ENCODE measurements at places on chromosomes 6 and 20.
A peak's percentile ranks its signal among the peaks of the same experiment; 100 is the strongest.

DNA sequence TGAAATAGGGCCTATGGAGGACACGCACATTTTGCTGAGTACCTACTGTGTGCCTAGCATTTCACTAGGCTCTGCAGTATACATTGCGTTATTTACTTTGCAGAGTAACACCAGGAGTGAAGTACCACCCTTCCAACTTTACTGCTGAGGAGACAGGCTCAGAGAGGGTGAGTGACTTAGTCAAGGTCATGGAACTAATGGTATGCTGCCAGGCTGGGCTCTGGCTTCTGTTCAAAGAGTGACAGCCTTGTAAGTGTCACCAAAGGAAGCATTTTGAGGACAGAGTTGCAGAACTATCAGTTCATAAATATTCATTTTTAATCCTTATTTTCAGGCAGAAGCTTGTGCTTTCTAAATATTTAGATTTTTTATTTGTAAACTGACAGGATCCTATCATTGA lies 754.9 kb upstream of the CHD6 start:
- DNase-seq: no peak

DNA sequence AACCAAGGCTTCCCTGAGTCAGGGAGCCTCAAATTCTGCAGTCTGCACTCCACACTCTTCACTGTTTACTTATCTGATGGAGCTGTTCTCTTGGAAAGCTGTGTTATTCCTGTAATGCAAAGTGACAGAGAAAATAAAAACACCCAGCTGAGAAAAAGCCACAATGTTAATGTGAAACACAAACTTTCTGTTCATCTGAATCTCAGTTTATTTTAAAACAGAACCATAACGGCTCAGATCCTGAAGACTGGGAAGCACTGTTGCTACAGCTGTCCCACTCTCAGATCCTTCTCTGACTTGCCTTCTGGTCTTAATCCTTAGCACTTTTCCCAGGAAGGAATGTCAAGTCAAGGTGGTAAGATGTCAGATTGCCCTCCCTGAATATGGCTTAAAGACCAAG lies 736.6 kb downstream of the DHX35 start:
- DNase-seq: no peak

GRCh38 chr6:137804637-137805036 lies 62.4 kb upstream of the TNFAIP3 start:
- DNase-seq: no peak

DNA sequence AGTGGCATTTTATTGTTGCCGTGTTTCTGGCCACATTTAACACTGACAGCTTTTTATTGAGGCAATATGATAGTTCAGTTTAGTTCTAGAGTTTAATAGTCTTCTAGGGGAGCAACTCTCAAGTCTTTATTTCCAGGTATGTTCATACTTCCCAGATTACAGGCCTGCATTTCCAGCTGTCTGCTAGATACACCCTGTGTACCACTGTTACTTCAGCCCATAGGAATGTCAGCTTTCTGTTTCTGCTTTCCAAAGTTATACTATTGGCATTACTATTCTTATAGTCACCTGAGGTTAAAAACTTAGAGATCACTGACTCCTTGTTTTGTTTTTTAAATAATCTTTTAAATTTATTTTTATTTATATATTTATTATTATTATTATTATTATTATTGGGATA lies 7.6 kb downstream of the ZNF451 start:
- DNase-seq: no peak

DNA sequence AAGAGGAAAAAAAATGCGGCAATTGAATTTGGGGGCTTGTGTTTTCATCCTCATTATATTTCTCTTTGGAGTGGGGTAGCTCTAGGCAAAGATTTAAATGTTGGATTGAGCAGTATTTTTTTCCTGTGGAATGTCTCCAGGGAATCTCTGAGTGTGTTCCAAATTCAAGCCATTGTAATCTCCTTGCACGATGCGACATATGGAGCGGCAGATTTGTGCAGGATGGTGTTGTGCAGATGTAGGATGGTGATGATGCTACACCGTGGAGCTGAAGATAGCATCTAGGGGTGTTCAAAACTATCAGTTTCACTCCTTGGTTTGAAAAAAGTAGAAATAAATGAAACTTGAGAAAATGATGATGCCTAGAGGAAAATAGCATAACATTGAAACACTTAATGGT lies 777.5 kb upstream of the EPHA7 start:
- DNase-seq: no peak

DNA sequence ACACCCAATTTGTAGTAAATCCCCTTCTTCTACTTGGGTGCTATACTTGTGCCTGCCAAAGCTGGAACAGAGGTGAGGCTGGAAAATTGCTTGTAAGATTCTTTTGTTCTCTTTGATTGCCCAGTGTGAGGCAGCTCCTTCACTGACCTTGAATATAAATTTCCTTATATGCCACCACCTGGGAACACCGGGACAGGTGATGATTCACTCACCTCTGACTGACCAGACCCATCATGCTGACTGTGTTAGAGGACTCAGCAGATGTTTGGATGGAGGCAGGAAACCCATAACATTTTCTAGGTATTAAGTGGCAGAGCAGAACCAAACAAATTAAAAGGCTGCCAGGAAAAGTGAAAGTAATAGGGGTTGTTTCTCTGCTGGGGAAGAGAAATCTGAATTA lies 120.9 kb downstream of the GRM1 start:
- no peak for DNase-seq

- no peak for DNase-seq
Observed at GRCh38 chr20:62502496-62503095, 26.8 kb upstream of the GATA5 start.

GRCh38 chr6:43119482-43119881 lies 43.4 kb downstream of the PTK7 start:
- DNase-seq: no peak

- DNase-seq: no peak
Observed at GRCh38 chr6:126383203-126383602, 43.3 kb downstream of the CENPW start.

GRCh38 chr6:130625825-130626527 lies 201.2 kb upstream of the SMLR1 start:
- DNase-seq: no peak

- DNase-seq: peak; percentile 67
Observed at GRCh38 chr6:167113935-167114910, 8.7 kb upstream of the CCR6 start.

DNA sequence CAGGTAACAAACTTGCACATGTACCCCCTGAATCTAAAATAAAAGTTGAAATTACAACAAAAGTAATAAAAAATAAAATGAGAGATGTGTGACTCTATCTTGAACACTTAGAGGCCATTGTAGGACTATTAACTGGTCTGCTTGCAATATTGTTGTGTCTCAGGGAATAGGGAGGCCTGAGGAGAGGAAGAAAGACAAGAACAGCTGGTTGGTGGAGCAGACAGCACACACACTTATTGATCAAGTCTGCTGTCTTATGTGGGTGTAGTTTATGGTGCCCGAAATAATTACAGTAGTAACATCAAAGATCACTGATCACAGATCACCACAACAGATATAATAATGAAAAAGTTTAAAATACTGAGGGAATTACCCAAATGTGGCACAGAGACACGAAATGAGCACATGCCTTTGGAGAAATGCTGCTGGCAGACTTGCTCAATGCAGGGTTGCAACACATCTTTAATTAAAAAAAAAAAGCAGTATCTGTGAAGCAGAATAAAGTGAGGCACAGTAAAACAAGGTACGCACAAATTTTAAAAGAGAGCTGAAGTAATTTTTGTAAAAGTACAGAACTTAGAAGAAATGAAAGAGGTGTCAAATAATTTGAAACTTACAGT lies 110.1 kb upstream of the HDAC2 start:
- no peak for DNase-seq

DNA sequence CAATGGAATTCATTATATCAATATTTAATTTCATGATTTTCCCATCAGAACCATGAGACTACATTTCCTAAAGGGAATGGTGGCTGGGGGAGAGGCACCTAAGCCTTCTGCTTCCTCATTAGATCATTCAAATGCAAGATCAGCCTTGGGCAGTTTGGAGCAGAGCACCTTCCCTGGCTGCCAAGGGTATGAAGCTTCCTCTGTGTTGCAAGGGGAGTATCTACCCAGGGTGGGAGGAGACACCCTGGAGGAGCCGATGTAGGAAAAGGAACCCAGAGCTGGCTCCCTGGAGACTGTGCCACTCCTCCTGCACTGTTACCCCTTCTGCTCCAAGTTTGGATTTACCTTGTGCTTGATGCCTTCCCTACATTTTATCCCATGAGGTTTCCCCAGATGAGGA lies 299.7 kb upstream of the PRDM1 start:
- no peak for DNase-seq

DNA sequence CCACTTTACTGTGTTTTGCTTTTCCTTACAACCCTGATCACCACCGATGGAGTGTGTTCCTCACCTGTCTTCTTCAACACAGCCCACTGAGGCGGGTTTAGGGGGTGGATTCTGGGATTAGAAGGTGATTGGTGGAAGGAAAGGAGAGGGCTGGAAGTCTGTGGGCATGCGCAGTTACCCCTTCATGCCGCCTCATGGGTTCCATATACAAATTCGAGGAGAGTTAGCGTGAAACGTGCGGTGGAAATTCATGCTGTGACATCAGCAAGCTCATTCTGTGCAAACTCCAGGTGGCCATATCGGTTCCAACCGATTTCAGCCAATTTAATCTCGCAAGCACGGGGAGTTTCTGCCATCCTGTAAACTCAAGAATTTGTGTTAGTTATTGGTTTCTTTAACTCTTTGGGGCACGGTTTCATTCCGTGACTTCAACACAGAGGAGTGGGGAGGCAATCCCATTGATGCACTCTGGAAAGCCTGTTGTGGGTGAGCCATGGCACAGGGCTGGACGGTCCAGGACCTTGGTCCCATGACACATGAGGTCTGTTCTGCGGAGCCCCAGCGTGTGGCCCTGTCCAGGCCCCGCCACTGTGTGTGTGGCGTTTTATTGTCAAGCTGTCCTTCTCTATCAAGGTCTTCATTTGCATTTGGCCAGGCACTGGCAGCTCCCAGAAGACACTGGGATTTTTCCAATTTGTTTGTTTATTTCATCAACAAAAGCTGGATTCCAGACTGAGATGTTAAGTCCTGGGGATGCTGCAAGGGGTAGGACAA lies 482.8 kb upstream of the SULF2 start:
- no peak for DNase-seq

DNA sequence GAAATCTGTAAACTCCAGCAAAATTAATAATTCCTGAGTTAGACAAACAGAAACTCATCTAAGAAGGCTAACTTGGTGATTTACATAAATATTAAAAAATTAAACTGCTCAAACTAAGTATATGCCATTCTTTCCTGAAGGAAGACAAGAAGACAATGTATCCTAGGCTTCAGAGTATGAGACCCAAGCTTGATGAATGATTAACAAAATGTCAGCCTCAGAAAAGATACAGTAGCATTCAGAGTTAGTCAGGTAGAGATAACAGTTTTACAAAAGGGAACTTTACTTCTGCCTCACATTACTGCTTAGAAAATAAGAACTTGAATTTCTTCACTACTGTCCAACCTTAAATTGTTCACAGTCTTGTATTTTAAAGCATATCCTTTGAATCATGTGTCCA lies 12.0 kb downstream of the CSNK2A1 start:
- no peak for DNase-seq

DNA sequence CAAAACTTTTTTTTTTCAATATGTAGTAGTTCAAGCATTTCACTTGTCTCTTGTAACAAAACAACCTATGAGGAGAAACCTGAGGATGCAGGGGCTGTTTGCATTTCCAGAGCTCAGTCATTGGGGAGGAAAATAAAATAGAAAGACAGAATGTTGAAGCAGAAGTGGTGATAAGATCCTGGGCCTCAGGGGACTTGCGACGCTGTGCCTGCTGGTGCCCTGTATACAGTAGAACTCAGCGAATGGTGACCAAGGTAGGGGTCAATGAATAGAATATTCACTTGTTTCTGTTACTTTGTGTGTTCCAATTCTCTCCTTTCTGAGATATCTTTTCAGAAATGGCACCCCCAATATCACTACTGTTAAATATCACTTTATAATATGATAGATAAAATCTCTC lies 271.6 kb downstream of the FARS2 start:
- DNase-seq: no peak

DNA sequence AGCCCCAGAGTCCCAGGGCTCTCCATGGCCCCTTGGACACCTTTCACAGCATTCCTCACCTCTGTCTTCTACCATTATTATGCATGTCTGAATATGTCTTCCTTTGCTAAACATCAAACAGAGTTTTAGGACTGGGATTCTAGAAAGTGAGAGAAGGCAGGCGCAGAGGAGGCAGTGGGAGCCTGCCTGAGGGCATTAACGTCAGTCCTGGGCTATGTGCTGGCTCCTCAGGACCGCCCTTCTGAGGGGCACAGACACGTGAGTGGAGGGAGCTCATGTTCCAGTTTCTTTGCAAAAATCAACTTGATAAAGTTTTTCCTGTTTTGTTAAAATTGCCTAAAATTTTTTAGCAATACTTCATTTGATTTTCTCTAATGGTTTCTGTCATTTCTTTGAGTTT lies 38.0 kb downstream of the C6orf15 start:
- DNase-seq: no peak

DNA sequence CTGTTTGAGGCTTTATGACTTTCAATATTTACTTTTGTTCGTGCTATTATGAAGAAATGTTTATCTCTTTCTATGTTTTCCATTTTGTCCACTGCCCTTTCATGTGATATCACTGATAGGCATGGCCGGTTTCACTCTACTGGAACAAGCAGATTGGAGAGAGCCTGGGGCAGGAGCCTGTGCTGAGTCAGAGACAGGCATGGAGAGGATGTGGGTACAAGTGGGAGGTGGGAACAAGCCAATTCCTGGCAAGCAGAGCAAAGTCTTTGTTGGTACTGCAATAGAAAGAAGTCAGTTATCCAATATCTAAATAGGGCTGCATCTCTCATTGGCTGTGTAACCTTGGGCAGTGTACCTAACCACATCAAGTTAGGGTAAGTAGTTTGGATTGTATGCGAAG lies 545.6 kb upstream of the MAP3K7 start:
- DNase-seq: no peak

DNA sequence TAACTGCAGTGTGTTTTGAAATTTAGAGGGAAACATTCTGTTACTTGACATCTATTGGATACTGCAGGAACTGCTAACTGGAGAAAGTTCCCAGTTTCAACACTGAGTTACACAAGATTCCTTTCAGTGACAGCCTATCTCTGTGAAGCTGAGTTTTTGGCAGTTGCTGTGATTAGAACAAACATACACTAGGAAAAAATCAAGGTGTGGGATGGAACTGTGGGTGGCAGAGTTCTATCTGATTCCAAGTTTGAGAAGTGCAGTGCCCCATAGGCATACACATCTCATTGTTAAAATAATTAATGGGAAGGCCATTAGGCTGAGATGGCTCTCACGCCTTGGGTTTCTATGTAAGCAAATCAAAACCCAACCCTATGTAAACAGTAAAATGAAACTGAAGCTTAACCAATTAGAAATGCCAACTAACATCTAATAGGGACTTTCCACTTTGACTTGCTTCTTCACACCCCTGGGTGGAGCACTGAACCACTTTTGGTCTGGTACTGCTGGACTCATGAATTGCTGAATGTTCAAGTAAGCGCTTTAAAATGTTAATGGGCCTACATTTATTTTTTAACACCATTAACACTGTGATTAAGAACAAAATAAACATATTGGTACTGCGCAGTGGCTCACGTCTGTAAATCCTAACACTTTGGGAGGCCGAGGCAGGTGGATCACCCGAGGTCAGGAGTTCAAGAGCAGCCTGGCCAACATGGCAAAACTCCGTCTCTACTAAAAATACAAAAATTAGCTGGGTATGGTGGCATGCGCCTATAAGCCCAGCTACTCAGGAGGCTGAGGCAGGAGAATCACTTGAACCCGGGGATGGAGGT lies 55.2 kb upstream of the TBC1D7 start:
- no peak for DNase-seq

GRCh38 chr6:160005861-160006540 lies 37.1 kb downstream of the IGF2R start:
- DNase-seq: no peak
